ENCODE measurements at places on chromosomes 4 and X.

- DNase-seq, result no peak
Observed at GRCh38 chrX:123525123-123525725, 207.6 kb downstream of the THOC2 start.

DNA sequence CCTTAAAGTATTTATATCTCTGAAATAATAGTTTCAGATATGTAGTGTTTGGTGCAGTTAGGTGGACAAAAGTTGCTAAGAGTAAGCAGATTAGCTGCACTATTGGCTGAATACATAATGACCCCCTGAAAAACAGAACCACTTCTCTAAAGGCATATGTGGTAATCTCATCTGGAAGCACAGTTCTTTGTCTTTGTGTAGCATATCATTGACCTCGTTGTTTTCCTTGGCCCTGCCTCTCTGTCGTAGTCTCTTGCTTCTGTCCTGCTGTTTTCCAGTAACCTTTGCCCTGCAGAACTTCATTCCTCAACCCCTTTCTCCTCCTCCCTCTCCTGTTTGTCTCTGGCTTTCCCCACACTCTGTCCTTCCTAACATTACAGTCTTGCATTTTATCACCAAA is 41.4 kb downstream of the JADE3 start:
- DNase-seq, result no peak

DNA sequence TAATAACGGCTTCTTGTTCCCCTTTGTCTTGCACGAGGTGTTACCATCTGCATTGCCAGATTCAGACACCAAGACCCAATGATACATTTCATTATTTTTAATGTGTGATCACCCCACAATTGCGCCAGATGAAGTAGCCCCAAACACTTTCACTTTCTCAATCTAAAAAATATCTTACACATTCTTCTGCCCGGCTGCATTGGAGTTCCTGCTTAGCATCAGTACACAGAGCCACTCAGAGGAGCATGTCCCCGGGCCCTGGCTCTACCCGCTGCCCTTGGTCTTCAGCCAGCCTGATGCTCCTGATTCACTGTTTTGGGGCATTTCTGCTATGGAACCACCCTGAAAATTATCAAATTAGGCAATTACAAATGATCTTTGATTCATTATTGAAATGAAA is 66.0 kb upstream of the TENM3 start:
- no peak for DNase-seq

DNA sequence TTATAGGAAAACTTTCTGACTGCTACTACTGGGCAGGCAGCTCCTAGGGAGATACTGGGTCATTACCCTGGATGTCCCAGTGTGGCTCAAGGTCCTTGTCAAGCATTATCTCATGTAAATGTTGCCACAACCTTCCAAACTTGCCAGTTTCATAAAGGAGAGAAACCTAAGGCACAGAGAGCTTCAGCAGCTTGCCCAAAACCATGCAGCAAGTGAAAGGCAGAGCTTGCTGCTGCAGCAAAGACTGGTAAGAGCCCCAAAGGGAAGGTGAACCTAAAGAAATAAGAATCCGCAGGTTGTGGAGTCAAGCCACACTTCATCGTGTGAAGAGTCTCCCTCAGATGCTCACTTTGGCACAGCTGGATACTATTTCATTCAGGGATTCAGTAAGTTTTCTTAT is 2.3 kb downstream of the MPP1 start:
- DNase-seq, result no peak

DNA sequence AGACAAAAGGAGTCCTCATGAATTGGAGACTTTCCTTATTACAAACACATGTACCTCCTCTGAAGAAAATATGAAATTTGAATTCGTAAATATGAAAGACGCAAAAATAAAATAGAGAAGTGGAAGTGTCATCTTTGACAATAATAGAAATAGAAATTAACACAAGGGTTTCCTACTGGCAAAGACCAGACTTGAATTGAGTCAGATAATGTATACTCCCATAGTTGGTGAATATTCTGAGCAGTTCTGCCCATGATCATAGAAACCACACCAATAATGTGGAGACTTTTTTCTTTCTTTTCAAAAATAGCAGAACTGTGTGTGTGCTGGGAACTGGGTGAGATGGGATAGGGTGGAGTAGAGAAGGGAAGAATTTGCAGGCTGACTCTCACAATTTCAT is 277.7 kb upstream of the TET2 start:
- DNase-seq, result no peak

DNA sequence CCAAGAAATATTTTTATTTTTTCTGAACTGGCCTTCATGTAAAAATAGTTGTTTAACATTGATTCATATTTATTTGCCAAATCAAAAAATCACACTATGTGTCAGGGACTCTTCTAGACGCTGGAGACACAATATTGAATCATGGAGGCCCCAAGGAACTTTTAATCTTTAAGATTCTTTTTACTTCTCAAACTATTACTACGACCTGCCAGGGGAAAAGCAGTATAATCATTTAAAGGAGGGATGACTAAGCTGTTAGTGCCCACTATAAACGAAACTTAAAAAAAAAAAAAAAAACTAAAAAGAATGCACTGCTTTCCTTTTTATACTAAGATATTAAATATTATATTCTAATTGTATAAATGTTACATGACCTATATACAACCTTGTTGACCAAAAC is 84.7 kb downstream of the PPA2 start:
- DNase-seq, result no peak
